ENCODE measurements at places on chromosomes 6 and 20.

DNA sequence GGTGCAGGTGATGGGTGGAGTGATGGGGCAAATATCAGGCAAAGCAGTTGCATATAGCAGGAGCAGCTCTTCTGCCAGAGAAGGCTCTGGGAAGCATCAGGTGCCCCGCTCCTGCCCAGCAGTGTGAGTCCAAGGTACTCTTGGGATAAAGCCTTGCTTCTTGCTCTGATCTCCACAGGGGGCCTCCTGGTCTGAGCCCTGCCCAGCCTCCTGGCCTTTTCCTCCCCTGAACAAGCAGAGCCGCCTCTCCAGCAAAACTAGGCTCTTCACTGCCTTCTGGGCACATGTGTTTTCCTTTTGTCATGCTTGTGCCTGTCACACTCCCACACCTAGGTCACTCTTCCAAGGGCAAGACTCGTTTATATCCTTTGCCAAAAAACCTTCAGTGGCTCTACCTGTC lies 34.3 kb downstream of the SIRPA start:
- no peak for DNase-seq

DNA sequence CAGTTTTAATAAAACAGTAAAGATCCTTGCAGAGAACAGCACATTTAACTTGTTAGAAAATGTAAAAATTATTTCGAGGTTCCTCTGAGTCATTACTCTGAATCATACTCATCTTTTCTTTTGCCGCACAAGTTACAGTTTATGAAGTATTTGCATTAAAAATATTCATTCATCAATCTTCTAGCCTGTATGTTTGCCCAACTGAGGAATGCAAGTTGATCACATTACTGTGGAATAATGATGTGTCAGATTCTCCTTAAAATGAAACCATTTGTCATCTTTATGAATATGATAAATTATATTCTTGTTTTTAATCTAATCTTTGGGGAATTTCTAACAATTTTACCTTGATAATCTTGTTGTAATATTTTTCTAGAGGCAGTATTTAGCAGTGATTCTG lies 340.4 kb upstream of the OPRM1 start:
- no peak for DNase-seq

DNA sequence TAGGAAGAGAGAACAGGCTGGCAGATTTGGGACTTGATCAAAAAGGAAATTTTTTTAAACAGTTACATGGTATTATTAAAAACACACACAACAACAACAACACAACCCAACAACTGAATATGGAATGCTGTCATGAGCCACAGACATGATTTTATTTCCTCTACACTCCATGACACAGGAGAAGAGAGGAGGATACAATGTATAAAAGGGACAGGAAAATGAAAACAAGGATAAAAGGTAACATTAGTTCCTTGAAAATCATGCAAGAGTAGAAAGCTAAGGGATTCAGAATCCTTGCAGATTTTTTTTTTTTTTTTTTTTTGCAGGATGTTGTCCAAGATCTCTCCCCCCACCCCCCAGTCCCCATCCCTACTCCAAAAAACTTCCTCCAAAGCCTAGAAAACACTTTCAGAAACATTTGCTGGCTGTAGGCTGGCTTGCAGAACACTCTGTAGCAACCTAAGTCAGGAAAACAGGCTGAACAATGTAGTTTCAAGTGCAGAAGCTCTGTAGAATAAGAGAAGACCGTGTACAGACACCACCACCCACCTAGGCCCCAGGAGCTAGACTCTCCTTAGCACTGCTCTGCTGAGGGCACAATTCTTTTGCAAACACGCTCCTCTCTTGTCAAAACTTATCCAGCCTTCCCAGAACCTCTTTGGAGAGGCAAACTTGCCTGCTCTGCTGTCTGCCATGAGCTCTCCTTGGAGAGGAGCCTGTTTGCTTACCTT lies 845 bp downstream of the ZMYND8 start:
- DNase-seq = peak; percentile 60

- no peak for DNase-seq
Measured at GRCh38 chr6:76768556-76768955, 694.7 kb downstream of the HTR1B start.

DNA sequence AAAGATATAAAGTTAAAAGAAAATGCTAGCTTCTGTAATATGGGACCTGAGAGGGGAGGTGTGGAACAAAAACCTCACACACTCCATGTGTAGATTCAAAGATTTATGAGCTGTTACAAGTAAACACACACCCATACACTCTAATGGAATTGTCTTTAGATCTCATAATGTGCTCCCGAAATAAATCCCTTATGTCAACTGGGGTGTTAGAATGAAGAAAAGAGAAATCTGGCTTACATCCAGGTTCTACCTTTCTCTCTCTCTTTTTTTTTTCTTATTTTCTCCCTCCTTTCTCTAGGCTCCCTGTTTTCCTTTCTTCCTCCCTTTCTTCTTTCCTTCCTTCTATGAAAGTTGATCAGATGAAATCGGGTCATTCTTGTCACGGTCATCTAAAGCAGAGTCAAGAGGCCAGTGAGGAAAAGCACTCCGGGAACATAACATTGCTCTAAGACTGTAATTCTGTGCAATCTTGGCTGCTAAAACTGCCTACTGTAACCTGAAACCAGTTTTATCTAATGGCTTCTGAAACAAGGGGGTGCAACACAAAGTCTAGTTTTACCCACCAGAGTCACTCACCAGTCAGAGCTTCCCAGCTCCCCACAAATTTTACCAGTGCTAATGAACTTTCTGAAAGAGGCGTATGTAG lies 68.3 kb upstream of the BTBD3 start:
- no peak for DNase-seq

DNA sequence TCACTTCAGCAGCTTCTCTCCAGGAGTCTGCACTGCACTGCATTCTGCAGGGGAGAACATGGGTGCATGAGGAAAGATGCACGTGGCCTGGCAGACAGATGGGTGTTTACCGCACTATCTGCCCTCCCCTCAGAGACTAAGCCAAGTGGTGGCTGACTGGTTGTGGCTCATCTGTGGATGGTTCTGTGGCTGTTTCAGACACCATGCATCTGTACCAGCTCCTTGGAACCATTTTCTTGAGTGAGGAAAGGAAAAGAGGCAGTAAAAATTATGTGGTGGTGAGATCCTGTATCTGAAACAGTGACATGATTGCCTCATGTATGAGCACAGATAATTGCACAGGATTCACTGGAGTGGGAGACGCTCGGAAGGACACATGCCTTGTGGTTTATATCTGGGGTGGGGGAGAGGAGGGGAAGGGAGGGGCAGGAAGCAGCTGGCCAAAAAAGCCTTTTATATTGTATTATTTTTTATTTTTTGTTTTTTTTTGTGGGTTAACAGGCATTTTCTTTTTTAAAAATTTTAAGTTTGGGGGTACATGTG lies 161.7 kb downstream of the ERMARD start:
- peak; percentile 6 for DNase-seq

- peak; percentile 29 for DNase-seq
Measured at GRCh38 chr6:43175676-43176422, 4.8 kb downstream of the SRF start.

GRCh38 chr20:10854976-10855375 lies 181.2 kb upstream of the JAG1 start:
- no peak for DNase-seq

- peak; percentile 30 for DNase-seq
Measured at GRCh38 chr6:38714239-38715015, 684 bp upstream of the DNAH8 start.

DNA sequence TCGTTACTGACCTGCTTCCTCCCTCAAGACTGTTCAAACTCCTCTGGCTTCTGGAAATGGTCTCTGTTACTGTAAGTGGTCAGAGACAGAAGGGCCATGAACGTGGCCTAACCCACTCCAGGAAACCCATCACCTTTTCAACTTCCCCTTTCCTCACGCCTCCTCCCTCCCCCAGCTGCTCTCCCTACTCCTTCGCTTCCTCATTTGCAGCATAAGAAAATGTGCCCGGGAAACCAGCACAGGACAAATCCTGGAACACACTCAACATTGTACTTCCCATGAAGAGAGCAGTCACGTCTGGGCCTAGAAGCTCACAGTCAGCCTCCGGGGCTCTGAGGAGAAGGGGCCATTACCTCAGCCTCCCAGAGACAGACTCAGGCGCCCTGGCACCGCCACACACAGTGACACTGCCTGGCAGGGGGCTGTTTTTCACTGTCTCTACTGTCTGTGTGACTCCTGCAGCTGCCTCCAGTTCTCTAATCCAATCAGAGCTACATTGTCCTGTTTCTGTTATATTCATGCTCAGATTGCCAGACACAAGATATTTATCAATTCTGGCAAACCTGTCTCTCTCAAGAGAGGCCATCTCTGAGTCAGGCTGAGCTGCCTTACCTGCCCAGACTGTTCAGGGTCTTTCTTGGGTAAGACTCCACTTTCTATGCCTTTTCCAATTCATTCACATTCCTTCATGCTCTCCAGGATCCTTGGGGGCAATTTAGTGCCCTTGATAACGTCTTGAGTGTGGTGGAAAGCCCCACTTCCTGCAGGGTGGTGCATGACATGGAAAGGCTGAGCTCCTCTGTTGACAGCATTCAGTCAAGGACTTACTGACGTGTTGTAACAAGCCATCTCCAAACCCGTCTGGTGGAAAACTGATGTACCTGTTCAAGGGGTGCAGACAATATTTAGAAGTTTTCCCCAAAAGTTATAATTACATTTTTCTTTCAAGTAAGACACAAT lies 242.2 kb downstream of the HIVEP2 start:
- DNase-seq = peak; percentile 52
